Activated T-helper 2 cell treated with anti-CD3 and anti-CD28 coated beads, Interferon-gamma antibody, Interleukin-2, Interleukin-4, amounts not matched to agents 10 μg/mL and 5 μg/mL and 100 μg/mL, durations not matched to agents 14 hours and 24 hours and 36 hours (primary cell): ENCODE measurements at places on chromosomes 1 and 21. TPM values are rescaled to one million over a fixed set of nuclear protein-coding genes. Genes with fewer than 3 reads are reported as not detected.

Gene ROR1
- 0.09 TPM in 1 of 2 replicates, not detected in the other for total RNA-seq

Gene LYPLA2
- 86.4 and 88.4 TPM in 2 replicates for total RNA-seq

Gene GJC2
- total RNA-seq: 0.52 and 0.55 TPM in 2 replicates

Gene ETNK2
- 0.32 and 0.37 TPM in 2 replicates for total RNA-seq

Gene DNASE2B
- total RNA-seq: not detected in 2 replicates

Gene OR2M3
- total RNA-seq: not detected in 2 replicates

Gene PDZK1IP1
- not detected in 2 replicates for total RNA-seq

Gene OR1C1
- not detected in 2 replicates for total RNA-seq

Gene NBPF6
- total RNA-seq: 0.23 and 0.50 TPM in 2 replicates

Gene AGL
- total RNA-seq: 13.2 and 13.8 TPM in 2 replicates

GRCh38 chr1:2474933-2475371, 1.1 kb upstream of the PLCH2 start:
- H3K36me3 ChIP-seq: no peaks in the 10 kb centered on the region
- DNase-seq: no peak
- H3K4me3 ChIP-seq: no peak overlapping the region
- H3K4me1 ChIP-seq: no peaks in the 10 kb centered on the region

DNA sequence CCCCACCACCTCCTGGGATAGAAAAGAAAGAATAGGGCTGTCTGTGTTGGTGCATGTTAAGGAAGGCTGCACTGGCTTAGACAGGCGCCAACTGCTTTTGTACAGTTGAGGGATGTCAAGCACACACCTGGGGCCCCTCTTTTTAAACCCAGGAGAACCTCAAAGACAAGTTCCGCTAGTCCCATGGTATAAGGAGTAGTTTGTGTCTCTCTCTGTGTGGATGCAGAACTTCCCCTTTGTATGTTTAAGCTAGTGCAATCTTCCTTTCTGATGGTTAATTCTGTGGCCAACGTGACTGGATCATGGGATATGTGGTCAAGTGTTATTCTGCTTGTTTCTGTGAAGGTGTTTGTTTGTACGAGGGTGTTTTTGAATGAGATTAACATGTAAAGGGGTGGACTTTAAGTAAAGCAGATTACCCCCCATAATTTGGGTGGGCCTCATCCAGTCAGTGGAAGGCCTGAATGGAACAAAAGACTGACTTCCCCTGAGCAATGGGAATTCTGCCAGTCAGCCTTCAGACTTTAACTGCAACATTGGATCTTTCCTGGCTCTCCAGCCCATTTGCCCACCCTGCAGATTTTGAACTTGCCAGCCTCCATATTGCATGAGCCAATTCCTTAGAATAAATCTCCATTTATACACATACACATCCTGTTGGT, 9.5 kb upstream of the DUSP10 start:
- no peak overlapping the region for H3K4me3 ChIP-seq
- H3K27me3 ChIP-seq: no peaks in the 10 kb centered on the region
- H3K27ac ChIP-seq: no peak overlapping the region
- H3K4me1 ChIP-seq: peaks cover 39% of the 10 kb centered on the region
- no peak for DNase-seq
- H3K36me3 ChIP-seq: peaks cover 38% of the 10 kb centered on the region

DNA sequence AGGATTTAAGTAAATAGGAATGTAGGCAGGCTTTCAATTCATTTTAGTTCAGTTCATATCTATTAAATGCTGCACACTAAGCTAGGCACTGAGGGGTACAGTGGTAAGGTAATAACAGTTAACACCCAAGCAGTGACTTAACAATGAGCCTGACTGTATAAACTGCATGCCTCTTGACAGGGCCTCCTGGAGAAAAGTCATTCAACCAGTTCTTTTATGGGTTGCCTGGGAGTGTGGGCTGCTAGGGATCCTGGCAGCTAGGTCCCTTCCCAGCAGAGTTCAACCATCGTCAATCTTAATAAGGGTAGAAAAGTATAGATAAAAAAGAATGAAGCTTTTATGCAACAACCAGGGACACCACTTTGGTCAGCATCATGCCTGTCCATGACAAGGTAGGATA, 8.1 kb upstream of the ALG14 start:
- peaks cover 6% of the 10 kb centered on the region for H3K27me3 ChIP-seq
- no peaks in the 10 kb centered on the region for H3K36me3 ChIP-seq
- H3K27ac ChIP-seq: no peak overlapping the region
- H3K4me3 ChIP-seq: no peak overlapping the region
- DNase-seq: no peak

- H3K27me3 ChIP-seq: no peaks in the 10 kb centered on the region
- H3K36me3 ChIP-seq: peaks cover 24% of the 10 kb centered on the region
- no peak overlapping the region for H3K4me3 ChIP-seq
- no peak for DNase-seq
These were observed 69.8 kb downstream of the MPZL1 start for GRCh38 chr1:167791281-167792187.

GRCh38 chr1:8525558-8526275, 207.8 kb downstream of the SLC45A1 start:
- no peak overlapping the region for H3K27ac ChIP-seq
- no peaks in the 10 kb centered on the region for H3K27me3 ChIP-seq
- DNase-seq: peak; percentile 65
- no peak overlapping the region for H3K4me3 ChIP-seq
- peaks cover 50% of the 10 kb centered on the region for H3K36me3 ChIP-seq
- peaks cover 38% of the 10 kb centered on the region for H3K4me1 ChIP-seq

- DNase-seq: no peak
- H3K4me3 ChIP-seq: no peak overlapping the region
- no peaks in the 10 kb centered on the region for H3K36me3 ChIP-seq
- H3K27me3 ChIP-seq: no peaks in the 10 kb centered on the region
- H3K27ac ChIP-seq: no peak overlapping the region
- peaks cover 3% of the 10 kb centered on the region for H3K4me1 ChIP-seq
These were observed 139.4 kb upstream of the KIAA1614 start for GRCh38 chr1:180773210-180773865.

- H3K36me3 ChIP-seq: no peaks in the 10 kb centered on the region
- no peak for DNase-seq
- H3K4me1 ChIP-seq: peaks cover 4% of the 10 kb centered on the region
These were observed 48.8 kb downstream of the PPP1R12B start for GRCh38 chr1:202397256-202397655.

GRCh38 chr1:219278288-219278687, 104.6 kb downstream of the LYPLAL1 start:
- no peaks in the 10 kb centered on the region for H3K27me3 ChIP-seq
- no peaks in the 10 kb centered on the region for H3K4me1 ChIP-seq
- H3K27ac ChIP-seq: no peak overlapping the region
- H3K36me3 ChIP-seq: no peaks in the 10 kb centered on the region
- no peak overlapping the region for H3K4me3 ChIP-seq
- no peak for DNase-seq

GRCh38 chr1:216682752-216683151, 40.5 kb downstream of the ESRRG start:
- H3K27me3 ChIP-seq: no peaks in the 10 kb centered on the region
- H3K27ac ChIP-seq: no peak overlapping the region
- H3K36me3 ChIP-seq: no peaks in the 10 kb centered on the region
- H3K4me3 ChIP-seq: no peak overlapping the region
- no peak for DNase-seq

- no peak overlapping the region for H3K4me3 ChIP-seq
- no peaks in the 10 kb centered on the region for H3K4me1 ChIP-seq
- peaks cover 36% of the 10 kb centered on the region for H3K27me3 ChIP-seq
- DNase-seq: no peak
These were observed 18.0 kb upstream of the OLIG2 start for GRCh38 chr21:33007747-33008146.
